ENCODE measurements at places on chromosomes 7 and 10.

DNA sequence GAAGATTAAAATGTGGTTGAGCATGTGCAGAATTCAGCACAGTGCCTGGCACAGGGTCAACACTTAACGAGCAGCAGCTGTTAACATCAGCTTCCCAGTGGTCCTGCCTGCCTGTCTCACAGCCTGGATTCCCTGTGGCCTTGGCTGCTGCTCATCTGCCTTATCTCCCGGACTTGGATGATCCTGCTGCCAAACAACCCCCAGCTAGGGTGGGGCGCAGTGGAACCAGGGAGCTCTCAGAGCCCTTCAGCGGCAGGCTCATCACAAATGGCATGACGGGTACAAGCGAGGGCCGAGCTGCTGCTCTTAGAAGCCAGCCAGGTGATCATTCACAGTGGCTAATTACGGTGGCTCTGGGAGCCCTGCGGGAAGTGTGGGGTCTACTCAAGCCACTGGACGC is 13.0 kb upstream of the SMARCD3 start:
- DNase-seq: no peak

DNA sequence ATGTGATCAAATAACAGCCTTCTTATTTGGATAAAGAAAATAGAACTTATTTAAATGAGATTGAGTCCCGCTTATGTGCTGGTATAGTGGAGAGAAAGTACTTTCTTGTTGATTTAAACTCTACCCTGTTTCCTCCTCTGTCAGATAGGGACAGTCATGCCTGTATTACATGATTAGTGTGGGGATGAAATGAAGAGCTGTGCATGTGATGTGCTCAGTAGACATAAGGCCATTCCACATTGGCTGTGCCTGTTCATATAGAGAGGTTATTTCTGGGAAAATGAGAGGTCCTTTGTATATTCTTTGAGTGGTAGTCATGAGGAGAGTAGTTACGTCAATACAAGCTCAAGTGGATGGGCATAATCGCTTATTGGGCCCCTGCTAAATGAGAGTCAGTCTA is 5.7 kb downstream of the MTURN start:
- no peak for DNase-seq

- no peak for DNase-seq
These were observed 89.8 kb upstream of the ANK3 start for GRCh38 chr10:60479305-60480020.

- DNase-seq: no peak
These were observed 128.6 kb downstream of the ZNF467 start for GRCh38 chr7:149644754-149645153.

GRCh38 chr10:61304746-61305145 is 148.4 kb downstream of the TMEM26 start:
- no peak for DNase-seq

DNA sequence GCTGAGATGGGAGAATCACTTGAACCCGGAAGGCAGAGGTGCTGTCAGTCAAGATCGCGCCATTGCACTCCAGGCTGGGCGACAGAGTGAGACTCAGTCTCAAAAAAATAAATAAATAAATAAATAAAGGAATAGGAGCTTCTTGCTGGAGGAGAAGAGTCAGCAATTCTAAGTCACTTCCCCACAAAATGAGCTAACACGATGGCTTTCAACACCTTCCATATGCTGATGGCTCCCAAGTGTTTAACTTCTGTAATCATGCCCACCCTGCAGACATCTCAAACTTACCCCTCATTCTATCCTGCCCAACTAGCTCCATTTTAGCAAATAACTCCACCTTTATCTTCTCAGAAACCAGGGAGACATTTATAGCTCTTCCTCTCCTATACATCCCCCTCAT is 21.2 kb downstream of the PSAP start:
- no peak for DNase-seq

- no peak for DNase-seq
These were observed 9.4 kb upstream of the ANKRD1 start for GRCh38 chr10:90930070-90930837.

- no peak for DNase-seq
These were observed 125.5 kb downstream of the GRM3 start for GRCh38 chr7:86768967-86769760.

DNA sequence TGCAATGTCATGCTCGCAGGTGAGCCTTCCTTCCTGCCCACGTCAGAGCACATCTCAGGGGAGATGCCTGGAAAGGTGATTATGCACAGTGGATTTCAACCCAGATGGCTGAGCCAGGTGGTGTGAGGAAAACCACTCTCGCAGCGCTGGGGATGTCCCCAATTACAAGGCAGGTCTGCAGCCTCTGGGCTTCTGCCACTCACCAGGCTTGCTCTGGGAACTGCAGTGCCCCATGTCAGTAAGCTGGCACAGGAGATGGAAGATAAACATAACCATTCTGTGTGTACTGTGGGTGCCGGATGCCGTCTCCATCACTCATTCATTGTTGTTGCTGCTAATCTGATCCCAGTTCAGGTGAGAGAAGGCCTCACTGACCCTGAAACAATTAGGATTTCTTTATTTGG is 222.9 kb upstream of the PITRM1 start:
- DNase-seq: no peak

DNA sequence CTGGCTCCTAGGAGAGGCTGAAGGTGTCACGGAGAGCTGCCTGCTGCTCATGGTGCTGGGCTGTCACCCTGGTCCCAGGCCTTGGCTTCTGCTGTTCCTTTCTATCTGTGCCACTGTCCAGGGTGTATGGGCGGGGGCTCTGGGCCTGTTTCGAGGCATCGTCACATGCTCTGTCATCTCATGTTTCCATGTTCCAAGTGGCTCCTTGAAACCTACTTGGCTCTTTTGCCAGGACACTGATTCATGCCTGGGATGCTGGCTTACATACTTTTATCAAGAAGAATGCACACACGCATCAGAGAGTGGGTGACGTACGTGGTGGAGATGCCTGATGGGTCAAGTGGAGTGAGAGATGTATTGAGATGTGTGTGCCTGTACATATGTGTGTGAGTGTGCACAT is 50.9 kb downstream of the ADCY1 start:
- no peak for DNase-seq

- DNase-seq: no peak
These were observed 9.3 kb upstream of the PAPOLB start for GRCh38 chr7:4871056-4871680.

GRCh38 chr10:2077231-2077630 is 339.9 kb upstream of the ADARB2 start:
- DNase-seq: no peak

GRCh38 chr7:42574685-42575084 is 337.2 kb downstream of the C7orf25 start:
- no peak for DNase-seq

- no peak for DNase-seq
These were observed 2.2 kb downstream of the GLUD1 start for GRCh38 chr10:87092376-87092860.

GRCh38 chr10:128367807-128368206 is 241.6 kb upstream of the MKI67 start:
- no peak for DNase-seq

GRCh38 chr10:112148331-112148730 is 35.2 kb downstream of the GPAM start:
- DNase-seq: no peak

- DNase-seq: no peak
These were observed 56.3 kb downstream of the ASB13 start for GRCh38 chr10:5609952-5610616.

DNA sequence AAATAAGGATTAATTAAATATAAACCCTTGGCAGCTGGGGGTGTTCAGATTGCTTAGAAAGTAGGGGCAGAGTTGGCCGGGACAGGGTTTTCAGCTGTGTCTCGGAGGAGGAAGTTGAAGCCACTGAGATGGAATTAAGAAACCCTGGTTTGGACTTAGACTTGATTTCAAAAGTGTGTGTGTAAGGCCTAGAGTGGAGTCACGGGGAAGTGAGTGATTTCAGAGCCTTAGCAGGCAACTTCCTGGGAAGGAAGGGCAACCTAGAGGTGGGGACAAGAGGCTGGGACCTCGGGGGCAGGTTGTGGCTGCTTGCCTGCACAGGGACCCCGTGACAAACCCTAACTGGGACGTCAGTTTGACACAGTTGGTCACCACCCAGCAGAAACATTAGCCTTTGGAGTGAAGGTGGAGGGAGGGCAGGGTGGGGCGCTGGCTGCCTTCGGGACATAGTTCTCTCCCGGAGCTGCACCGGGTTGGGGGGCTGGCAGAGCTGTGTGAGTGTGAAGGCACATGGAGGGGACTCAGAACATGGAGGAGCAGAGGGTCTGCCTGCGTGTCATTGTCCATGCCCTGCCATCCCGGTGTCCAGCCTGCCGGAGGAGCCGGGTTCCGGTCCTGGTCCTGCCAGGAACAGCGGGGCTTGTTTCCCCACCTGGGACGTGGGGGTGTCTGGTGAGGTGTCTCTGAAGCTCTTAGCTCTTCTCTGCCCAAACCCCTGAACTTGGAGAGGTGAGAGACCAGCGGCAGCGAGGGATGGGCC is 1.8 kb downstream of the BRI3 start:
- no peak for DNase-seq

- DNase-seq: no peak
These were observed 144.9 kb downstream of the EGFR start for GRCh38 chr7:55163733-55164132.

GRCh38 chr7:41029072-41029499 is 673.8 kb downstream of the INHBA start:
- no peak for DNase-seq

DNA sequence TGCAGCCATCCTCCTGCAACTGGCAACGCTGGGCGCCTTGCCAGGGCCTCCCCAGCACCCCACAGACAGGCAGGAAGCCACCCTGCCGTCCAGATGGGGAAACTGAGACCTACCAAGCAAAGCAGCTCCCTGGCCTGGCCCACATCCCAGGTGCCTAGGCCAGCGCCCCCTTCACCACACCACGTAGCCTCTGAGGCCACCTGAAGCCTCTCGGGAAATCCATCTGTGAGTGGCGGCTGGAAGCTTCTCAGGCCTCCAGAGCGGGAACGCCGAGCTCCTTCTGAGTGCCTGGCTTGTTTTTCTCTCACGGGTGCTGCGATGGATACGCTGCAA is 58.7 kb downstream of the UNCX start:
- no peak for DNase-seq

GRCh38 chr7:211033-211714 is 18.8 kb downstream of the FAM20C start:
- DNase-seq: no peak

- DNase-seq: no peak
These were observed 198.4 kb downstream of the TCERG1L start for GRCh38 chr10:131113165-131113564.

DNA sequence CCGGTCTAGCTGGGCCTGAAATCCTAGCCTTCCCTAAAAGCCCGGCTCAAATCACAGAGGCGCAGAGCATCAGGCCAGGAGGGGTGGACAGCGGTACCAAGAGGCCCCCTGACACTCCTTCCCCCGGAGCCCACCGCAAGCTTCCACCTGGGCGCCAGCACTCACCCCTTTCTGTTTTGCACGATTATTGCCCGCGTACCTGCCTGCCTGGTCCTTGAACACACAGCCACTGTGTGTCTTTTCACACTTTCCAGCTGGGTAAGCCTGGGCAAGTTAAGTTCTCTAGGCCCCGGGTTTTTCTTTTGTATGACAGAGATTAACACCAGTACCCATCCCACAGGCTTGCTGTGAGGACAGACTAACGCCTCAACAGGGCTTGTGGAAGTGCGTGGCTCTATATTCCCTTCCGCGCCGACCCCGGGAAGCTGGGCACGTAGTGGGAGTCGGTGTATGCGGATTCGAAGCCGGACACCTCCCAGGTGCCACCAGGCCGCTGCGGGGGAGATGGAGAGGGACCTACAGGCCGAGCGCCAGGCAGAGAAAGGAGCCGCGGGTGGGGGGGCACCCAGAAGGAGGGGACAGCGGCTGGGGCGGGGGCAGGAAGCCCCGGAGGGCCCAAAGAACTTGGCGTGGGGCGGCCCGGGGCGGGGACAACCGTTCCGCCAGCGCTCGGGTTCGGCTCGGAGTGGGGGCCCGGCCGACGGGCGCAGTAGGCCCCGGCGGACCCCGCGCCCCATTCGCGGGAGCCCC is 792 bp downstream of the ZNF746 start:
- DNase-seq: peak; percentile 68

DNA sequence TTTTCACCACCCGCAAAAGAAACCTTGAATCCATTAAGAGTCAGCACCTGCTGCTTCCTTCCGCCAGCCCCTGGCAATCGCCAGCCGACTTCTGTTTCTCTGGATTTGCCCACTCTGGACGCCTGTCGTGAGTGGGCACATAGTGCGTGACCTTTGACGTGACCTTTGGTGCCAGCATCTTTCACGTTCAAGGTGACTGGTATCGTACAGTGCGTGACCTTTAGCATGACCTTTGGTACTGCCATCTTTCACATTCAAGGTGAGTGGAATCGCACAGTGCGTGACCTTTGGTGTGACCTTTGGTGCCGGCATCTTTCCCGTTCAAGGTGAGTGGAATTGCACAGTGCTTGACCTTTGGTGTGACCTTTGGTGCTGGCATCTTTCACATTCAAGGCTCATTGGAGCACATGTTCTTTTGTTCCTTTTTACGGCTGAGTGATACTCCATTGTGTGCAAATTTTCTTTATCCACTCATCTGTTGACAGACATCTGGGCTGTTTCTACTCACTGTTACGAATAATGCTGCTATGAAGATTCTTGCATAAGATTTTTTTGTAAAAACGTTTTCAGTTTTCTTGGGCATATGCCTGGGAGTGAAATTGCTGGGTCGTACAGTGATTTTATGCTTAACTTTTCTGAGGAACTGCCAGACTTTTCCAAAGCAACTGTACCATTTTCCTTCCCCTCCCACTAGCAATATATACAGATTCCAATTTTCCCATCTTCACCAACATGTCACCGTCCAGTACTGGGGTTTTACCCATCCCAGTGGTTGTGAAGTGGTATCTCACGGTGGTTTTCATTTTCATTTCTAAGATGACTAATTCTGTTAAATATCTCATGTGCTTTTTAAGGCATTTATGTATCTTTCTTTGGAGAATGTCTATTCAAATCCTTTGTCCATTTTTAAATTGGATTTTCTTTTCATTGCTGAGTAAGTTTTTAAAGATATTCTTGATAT is 145.3 kb downstream of the DIP2C start:
- DNase-seq: no peak

- DNase-seq: no peak
These were observed 114.4 kb downstream of the RTKN2 start for GRCh38 chr10:62154231-62154630.

DNA sequence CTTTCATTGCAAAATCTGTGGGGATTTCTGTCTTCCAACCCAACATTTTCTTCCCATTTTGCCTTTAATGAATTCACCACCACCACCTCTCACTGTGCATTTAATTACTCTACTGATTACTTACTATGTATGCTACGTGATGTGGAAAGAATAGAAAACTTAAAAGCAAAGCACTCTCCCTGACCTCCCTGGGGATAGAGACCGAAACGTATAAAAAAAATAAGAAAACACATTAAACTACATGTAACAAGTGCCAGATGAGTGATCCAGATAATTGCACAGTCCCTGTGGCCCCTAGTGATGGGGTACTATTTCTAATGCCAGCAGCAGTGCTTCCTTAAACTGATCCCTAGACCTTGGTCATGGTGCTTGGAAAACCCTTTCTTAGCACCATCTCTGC is 478.4 kb downstream of the NRG3 start:
- no peak for DNase-seq

- DNase-seq: no peak
These were observed 12.2 kb upstream of the SAMD9L start for GRCh38 chr7:93160410-93160809.

Measured in activated CD8-positive, alpha-beta memory T cell treated with anti-CD3 and anti-CD28 coated beads, Interleukin-2, amount 50 U/mL, for 4 hours (primary cell).